PC-9 (cell line): ENCODE measurements at places on chromosomes 5 and 9.

DNA sequence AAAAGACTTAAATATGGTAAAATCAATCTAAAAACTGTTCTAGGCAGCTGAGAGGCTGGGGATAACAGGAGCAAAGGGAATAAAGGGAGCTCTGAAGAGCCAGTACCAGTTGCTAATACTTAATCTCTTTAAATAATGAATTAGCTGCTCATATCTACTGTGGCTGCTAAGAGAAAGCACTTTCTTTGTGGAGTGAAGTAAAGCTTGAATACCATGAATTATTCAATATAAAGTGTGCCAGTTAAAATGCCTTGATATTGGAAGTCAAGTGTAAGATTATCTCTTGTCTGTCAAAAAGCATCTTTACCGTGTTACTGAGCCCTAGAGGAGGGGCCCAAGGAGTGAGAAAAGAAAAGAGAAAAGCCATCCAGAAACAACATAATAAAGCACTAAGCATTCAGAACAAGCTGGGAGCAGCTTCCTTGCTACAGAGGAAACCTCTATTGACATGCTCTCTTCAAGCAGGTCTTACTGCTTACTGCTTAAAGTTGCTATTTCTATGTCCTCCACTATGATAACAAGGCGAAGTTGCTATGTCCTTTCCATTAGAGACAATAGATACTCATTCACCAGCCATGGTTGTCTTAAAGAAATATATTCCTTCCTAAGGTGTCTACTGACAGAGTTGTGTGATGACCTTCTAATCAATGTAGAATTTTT, 297.4 kb downstream of the CETN3 start:
- no peak overlapping the region for H3K27ac ChIP-seq
- no peaks in the 10 kb centered on the region for H3K27me3 ChIP-seq
- no peak overlapping the region for H3K4me3 ChIP-seq
- H3K36me3 ChIP-seq = no peaks in the 10 kb centered on the region

GRCh38 chr5:132209131-132209530, 18.5 kb downstream of the P4HA2 start:
- DNase-seq = no peak
- H3K27ac ChIP-seq = no peak overlapping the region
- no peaks in the 10 kb centered on the region for H3K36me3 ChIP-seq

GRCh38 chr5:123094237-123094918, 5.3 kb downstream of the PRDM6 start:
- no peaks in the 10 kb centered on the region for H3K4me1 ChIP-seq
- no peak overlapping the region for H3K4me3 ChIP-seq
- no peak for DNase-seq
- no peaks in the 10 kb centered on the region for H3K36me3 ChIP-seq
- H3K27ac ChIP-seq = no peak overlapping the region

DNA sequence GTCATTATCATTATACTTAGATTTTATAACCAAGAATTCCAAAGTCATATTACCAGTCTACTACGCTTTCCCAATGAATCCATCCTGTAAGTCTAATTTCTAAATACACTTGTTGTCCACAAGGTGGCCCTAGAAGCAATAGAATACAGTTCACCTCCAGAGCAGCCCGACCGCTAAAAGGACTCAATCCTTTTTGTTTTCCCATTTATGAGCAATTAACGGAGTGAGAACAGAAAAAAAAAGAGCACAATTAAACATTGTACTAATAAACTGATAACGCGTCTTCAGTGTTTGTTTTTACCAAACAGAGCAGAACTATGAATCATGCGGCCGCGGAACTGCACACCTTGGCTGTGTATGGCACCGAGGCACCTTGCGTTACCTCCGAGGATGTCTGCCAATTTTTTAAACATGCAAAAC, 160.7 kb upstream of the DAPK1 start:
- H3K27me3 ChIP-seq = no peaks in the 10 kb centered on the region
- peak; percentile 75 for DNase-seq
- H3K4me3 ChIP-seq = peak overlapping the region; percentile 52

GRCh38 chr5:38874948-38875456, 29.2 kb downstream of the OSMR start:
- H3K4me3 ChIP-seq = no peak overlapping the region
- peaks cover 70% of the 10 kb centered on the region for H3K36me3 ChIP-seq
- peaks cover 38% of the 10 kb centered on the region for H3K4me1 ChIP-seq
- H3K27ac ChIP-seq = no peak overlapping the region

DNA sequence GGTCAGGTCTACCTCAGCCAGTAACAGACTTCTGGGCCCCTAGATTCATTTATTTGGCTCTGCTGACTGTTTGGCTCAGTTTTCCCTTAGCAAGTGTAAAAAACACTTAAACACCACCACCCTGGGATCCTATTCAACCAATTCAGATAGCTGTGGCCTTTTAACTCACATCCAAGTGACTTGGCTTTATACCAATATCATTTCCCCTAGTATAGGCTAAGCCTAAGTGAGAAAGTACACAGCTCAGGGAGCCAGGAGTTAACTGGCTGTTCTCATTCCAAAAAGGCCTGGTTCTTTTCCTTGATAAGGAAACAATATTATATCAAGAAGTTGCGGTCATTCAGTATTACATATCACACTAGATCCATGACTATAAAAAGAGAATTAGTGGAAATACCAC, 163.5 kb downstream of the ARL15 start:
- H3K4me3 ChIP-seq = no peak overlapping the region
- H3K27me3 ChIP-seq = no peaks in the 10 kb centered on the region
- H3K4me1 ChIP-seq = no peaks in the 10 kb centered on the region
- DNase-seq = no peak
- H3K27ac ChIP-seq = no peak overlapping the region

DNA sequence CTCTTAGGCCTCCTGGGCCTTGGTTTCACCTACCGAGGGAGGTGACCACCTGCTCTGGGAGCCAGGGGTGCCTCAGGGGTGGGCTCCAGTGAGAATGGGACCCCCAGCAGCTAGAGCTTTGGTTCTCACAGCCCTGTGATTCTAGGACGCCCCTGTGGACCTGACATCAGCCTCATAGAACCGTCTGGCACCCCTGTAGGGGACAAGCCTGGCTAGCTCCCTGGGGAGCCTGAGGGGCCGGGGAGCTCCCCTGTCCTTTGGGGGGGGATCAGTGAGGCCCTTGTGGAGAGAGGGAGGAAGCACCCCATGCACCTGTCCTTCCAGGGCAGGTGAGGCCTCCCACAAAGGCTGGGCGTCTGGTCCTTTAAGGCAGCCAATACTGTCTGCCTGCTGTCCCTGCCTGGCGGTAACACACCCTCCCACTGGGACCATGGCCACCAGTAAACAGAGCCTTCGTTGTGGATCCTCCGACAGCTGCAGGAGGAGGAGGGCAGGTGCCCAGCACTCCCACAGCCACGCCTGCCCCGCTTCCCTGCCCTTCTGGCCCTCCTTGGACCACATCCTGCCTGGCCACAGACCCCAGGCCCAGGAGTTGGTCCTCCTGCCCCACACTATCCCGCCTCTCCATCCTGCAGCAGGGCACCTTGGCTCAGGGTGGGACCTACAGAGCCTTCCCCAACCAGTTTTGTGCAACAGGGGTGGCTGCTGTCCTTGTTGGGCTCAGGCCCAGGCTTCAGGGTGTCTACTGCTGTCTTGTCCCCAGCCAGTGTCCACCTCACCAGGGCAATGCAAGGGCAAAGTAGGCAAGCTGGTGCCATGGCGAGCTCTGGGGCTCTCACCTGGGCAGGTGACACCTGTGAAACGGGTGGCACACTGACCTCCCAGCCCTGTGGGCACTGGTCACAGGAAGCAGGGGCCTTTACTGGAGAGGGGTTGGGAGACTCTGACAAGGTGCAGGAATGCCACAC, 3.0 kb upstream of the TUBB4B start:
- no peak for DNase-seq
- H3K27me3 ChIP-seq = no peaks in the 10 kb centered on the region
- peaks cover 34% of the 10 kb centered on the region for H3K4me1 ChIP-seq
- H3K4me3 ChIP-seq = no peak overlapping the region; the same call in 1 of the 2 replicates
- H3K36me3 ChIP-seq = 0 out of 2 replicates have a peak, but pooled peaks cover 15% of the 10 kb centered on the region
- no peak overlapping the region for H3K27ac ChIP-seq

GRCh38 chr5:54936201-54936600, 49.2 kb downstream of the ESM1 start:
- no peak for DNase-seq
- H3K36me3 ChIP-seq = no peaks in the 10 kb centered on the region
- H3K27me3 ChIP-seq = peaks cover 42% of the 10 kb centered on the region
- no peak overlapping the region for H3K4me3 ChIP-seq
- H3K27ac ChIP-seq = no peak overlapping the region

DNA sequence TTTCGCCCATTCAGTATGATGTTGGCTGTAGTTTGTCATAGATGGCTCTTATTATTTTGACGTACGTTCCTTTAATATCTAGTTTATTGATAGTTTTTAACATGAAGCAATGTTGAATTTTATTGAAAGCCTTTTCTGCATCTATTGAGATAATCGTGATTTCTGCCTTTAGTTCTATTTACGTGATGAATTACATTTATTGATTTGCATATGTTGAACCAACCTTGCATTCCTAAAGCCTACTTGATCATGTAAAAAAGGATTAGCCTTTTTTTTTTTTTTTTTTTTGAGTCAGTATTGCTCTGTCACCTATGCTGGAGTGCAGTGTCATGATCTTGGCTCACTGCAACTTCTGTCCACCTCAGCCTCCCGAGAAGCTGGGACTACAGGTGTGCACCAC, 25.1 kb downstream of the ITK start:
- no peaks in the 10 kb centered on the region for H3K4me1 ChIP-seq
- H3K4me3 ChIP-seq = no peak overlapping the region
- no peak overlapping the region for H3K27ac ChIP-seq
- DNase-seq = no peak
- H3K27me3 ChIP-seq = peaks cover 30% of the 10 kb centered on the region

- H3K4me1 ChIP-seq = peaks cover 6% of the 10 kb centered on the region
- no peak overlapping the region for H3K27ac ChIP-seq
- H3K27me3 ChIP-seq = no peaks in the 10 kb centered on the region
- H3K4me3 ChIP-seq = no peak overlapping the region
- no peak for DNase-seq
These were observed 151.5 kb downstream of the RGS3 start for GRCh38 chr9:113614843-113615648.

GRCh38 chr5:93311881-93312280, 269.1 kb downstream of the NR2F1-AS1 start:
- H3K4me3 ChIP-seq = no peak overlapping the region
- no peak for DNase-seq
- no peak overlapping the region for H3K27ac ChIP-seq
- H3K27me3 ChIP-seq = no peaks in the 10 kb centered on the region

- peaks cover 17% of the 10 kb centered on the region for H3K4me1 ChIP-seq
- no peak overlapping the region for H3K4me3 ChIP-seq
- peak; percentile 56 for DNase-seq
- no peaks in the 10 kb centered on the region for H3K27me3 ChIP-seq
- H3K27ac ChIP-seq = no peak overlapping the region
- no peaks in the 10 kb centered on the region for H3K36me3 ChIP-seq
These were observed 4.8 kb upstream of the SMU1 start for GRCh38 chr9:33081128-33081851.

DNA sequence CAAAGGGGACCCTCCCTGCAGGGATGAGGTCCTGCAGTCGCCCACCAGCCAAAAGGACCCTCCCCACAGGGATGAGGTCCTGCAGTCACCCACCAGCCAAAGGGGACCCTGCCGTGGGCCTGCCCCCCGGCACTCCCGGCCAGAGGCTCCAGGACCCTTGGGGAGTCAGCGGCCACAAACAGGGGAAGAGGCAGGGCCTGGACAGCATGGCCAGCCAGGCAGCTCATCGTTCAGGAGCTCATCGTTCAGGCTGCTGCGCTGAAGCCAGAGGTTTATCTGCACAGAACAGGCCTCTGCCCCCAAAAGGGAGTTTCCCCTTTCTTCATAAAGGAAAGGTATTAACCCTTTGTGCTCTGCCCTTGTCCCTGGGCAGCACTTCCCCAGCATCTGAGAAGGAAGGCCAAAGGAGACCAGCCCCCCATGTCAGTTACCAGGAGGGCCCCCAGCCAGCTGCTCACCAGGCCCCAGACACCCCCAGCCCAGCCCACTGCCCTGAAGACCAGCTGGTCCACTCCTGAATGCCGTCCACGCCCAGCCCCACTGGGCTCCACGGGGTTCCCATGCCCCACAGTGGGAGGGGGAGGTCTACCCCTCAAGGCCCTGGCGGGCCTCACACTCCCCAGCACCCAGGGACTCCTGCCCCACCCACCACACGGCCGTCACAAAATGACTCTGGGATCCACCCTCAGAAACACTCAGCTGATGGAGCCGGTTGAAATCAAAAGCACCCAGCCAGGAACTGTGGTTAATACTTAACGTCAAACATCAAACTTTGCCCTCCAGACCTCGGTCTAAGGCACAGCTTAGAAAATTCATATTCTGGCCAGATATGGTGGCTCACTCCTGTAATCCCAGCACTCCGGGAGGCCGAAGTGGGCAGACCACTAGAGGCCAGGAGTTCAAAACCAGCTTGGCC, 6.3 kb downstream of the SLC12A7 start:
- peaks cover 6% of the 10 kb centered on the region for H3K4me1 ChIP-seq
- H3K36me3 ChIP-seq = no peaks in the 10 kb centered on the region
- H3K27ac ChIP-seq = no peak overlapping the region
- DNase-seq = no peak
- no peak overlapping the region for H3K4me3 ChIP-seq

DNA sequence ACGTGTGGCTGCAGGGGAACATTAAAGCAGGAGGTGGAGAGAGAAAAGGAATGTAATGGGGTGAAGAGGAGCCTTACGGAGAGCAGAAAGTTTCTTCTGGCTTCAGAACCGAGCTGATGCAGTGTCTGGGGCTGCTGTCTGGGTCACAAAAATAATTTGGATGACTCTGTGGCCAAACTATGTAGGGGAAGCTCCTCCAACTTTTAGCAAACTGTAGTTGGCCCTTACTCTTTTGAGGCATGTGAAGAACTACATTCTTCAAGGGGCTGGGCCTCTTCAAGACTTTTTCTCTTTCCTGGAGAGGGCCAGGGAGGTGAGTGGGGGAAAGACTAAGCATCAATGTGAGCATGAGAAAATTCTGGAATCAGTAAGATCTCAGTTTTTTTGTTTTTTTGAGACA, 31.9 kb upstream of the SPARC start:
- no peaks in the 10 kb centered on the region for H3K36me3 ChIP-seq
- H3K27me3 ChIP-seq = no peaks in the 10 kb centered on the region
- no peak for DNase-seq
- H3K4me1 ChIP-seq = 0 out of 2 replicates have a peak, but pooled peaks cover 3% of the 10 kb centered on the region
- no peak overlapping the region for H3K4me3 ChIP-seq

GRCh38 chr5:142894749-142895148, 124.6 kb downstream of the ARHGAP26 start:
- no peaks in the 10 kb centered on the region for H3K27me3 ChIP-seq
- no peak for DNase-seq
- H3K4me3 ChIP-seq = no peak overlapping the region
- no peak overlapping the region for H3K27ac ChIP-seq
- H3K4me1 ChIP-seq = peaks cover 21% of the 10 kb centered on the region

DNA sequence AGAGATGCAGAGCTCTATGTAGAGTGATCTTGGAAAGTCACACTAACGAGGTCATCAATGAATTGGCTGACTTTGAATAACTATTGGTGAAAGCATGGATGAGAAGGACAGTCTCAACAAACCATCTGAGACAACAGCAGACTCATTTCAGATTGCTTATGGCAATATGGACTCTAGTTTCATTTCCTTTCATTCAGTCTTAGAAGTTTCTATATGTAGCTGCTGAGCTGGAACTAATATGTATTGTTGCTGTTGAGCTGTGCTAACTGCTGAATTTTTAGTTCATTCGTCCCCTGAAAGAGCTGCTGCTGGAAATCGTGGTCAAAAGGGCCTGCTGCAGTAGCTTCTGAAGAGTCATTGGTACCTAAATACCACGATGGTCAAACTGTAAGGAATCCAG, 31.3 kb downstream of the TNFSF15 start:
- H3K27me3 ChIP-seq = 0 out of 2 replicates have a peak, but pooled peaks cover 10% of the 10 kb centered on the region
- H3K27ac ChIP-seq = no peak overlapping the region
- H3K36me3 ChIP-seq = no peaks in the 10 kb centered on the region
- H3K4me3 ChIP-seq = no peak overlapping the region
- H3K4me1 ChIP-seq = peaks cover 10% of the 10 kb centered on the region
- no peak for DNase-seq
